ENCODE measurements at places on chromosomes 1 and 21.

- DNase-seq: no peak
These were observed 14.0 kb upstream of the MIXL1 start for GRCh38 chr1:226209307-226210059.

DNA sequence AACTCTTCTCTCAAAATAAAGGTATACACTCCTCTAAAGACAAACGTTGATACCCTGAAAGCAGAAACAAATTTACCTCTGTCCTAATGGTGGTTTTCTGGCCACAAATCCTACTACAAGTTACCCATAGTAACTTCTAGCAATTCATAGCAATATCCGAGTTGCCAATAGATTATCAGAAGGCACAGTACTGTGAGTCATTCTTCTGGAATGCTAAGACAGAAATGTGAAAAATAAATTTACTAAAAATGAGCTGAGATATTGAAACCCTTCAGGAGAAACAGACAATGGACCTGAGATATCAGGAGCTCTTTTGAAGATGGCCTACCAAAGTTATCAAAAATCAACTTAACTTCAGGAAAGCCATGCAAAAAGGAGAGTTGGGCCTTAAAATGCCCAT is 715.0 kb upstream of the ADAMTS5 start:
- DNase-seq: no peak

- no peak for DNase-seq
These were observed 386.3 kb upstream of the BEND5 start for GRCh38 chr1:49163031-49163430.

DNA sequence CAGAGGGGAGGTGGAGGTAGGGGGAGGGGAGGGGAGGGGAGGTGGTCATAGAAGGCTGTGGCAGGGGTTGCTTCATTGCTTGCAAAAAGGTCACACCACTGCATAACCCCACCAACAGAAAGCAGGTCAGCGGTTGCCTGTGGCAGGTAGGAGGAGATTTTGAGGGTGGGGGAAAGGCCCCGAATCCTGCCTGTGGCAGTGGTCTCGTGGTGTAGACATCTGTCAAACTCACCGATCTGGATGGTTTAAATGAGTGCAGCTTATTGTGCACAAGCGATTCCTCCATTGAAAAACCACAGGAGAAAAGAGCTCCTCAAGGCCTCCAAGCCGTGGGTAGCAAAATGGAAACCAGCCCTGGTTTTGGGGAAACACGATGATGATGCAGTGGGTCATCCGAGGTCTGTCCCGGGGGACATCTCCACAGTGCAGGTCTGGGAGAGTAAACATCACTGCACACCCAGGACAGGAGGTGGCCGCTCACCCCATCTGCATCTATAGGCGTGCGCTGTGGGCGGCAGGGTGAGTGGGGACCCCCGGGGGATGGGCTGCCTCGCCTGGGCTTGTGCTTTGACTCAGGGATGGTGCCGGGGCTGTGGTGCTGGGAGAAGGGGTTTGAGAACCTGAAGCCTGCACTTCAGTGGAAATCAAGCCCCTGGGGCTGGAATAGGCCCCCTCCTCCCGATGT is 112.3 kb downstream of the CRYAA start:
- no peak for DNase-seq

DNA sequence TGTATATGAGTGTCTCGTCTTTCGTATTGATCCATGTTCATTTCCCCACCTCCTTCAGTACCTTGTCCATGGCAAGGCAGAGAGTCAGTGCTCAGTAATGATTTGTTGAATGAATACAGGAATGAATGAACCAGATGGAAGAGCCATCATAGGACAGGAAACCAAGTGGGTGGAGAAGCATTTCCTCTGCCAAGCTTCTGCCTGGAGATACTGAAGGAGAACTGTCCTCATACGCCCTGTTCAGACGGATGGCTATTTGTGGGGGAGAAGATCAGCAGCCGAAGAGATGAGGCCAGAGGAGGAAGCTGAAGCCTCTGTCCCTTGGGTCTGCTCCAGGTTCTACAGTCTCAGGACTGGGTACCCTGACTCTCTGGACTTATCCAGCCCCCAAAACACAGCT is 5.8 kb downstream of the FAM43B start:
- DNase-seq: no peak

DNA sequence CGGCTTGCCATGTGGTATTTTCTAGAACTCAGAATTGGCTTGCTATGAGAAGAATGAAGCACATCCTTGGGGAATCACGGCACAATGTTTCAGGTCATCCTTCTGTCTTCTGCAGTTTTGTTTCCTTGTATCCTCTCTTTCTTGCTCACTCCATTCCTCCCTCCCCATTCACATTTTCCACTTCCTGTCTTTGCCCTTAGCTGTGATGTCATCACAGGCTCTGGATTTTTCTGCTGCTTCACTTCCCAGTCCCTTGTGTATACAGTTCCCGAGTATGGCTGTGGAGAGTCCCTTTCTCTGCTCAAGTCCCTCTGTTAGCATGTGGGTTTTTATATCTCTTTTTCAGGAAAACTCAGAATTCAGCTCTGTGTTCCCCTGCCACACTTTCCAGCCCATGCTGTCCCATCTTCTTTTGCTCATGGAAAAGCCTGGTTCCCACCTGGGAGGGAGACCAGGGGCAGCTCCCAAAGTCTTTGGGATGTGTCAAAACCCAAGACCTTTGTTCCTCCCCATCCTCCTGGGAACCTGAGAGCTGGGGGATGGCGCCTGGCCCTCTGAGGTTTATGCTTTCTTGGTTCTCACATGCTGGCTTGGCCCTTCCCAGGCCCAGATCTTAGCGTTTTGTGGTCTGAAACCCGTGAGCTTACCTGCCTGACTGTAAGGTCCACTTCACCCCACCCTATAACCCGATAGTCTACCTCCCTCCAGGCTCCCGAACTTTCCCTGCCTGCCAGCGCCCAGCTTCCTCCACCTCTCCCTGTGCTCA is 4.8 kb upstream of the RGS16 start:
- no peak for DNase-seq
